CD4-positive, alpha-beta T cell treated with Interleukin-6 for 4 hours (primary cell): ENCODE measurements at places on chromosomes 1 and 21.

- no peak for DNase-seq
Measured at GRCh38 chr21:46081862-46082712, 15.8 kb upstream of the COL6A2 start.

DNA sequence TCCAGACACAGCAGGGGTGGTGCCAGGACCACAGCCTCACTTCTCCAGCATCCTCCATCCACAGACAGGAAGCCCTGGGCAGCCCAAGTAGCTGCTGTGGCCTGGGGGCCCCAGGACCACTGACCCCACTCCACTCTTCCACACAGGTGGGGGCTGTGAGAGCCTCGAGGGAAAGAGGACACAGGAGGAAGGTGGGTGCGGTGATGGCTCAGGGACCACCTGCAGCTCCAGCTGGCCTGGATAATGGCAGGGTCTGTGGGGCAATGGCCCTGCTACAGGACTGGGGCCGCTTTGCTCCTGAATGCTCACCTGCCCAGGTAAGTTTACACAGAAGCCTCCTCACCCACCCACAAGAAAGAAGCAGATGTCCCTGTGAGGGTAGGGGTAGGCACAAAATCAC lies 18.3 kb upstream of the PRSS38 start:
- no peak for DNase-seq

DNA sequence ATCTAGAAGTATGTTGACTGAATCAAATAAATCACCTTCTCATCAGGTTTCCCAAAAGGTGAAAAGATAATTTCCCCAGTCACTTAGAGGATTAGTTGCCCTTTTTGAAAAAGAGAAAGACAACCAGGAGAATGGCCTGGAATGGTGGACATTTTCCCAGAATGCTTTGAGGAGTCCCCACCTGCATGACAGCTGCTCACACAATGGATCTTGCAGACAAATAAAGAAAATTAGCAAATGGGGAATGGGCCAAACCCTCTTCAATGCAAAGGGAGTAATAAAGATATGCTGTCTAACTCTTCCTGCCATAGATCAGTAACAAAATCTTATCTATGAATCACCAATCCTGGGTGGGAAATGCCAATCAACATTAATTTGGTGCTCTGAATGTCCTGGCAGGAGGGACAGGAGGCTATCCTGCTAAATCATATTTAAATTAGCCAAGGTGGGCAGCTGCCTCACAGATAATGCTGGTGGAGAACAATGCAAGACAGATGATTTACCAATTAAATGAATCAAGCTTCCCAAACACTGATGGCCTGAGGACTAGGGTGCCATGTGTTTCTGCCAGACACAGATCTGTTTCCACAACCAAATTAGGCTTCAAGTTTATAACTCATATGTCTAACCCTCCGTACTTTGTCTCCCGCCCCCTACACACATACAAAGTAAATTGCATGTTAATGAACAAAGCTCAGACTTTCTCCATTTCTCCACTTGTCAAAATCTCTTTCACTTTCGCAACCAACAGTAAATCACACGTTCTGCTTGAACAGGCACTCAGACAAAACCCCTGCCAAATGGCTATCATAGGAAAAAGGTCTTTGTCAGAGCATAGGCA lies 488.0 kb upstream of the PLXNA2 start:
- no peak for DNase-seq

- no peak for DNase-seq
Measured at GRCh38 chr1:171983584-171983983, 142.3 kb downstream of the DNM3 start.

DNA sequence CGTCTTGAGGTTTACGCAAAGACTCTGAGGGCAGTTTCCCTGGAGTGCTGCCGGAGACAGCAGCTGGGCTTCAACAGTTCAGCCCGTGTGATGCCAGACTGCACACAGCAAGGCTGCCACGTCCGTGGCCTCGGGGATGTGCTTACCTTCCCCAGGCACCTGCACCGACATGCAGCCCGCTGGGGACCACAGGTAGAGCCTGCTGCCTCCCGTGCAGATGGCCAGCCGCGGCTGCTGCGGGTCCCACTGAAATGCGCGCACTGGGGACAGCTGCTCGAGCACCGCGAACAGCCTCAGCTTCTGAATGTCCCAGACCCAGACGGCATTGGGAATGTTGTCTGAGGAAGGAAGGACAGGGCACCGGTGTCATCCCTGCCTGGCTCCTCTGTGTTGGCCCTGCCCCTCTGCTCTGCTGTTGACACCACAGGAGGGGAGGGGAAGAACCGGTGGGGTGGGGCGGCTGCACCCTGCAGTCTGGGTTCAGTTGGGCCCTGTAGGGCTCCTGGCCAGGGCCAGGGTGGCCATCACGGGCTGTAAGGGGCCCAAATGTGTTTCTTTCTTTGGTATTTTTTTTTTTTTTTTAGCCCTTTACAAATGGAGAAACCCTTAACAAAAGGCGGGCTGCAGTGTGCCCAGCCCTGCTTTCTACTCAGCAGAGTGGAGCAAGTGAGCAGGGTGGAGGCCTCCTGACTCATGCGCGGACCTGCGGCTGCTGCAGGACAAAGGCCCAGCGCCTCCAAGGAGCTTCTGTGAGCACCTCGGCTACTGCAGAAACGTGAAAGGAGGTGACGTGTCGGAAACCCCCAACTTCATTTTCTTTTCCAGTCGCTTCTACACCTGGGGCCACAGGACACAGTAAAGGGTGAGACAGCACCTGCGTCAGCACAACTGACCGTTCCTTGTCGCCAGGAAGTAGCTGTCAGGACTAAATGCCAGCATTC lies 6.8 kb downstream of the TPRG1L start:
- no peak for DNase-seq

- DNase-seq, result no peak
Measured at GRCh38 chr1:36965275-36966159, 68.8 kb downstream of the GRIK3 start.

- DNase-seq, result no peak
Measured at GRCh38 chr1:38063616-38064015, 17.0 kb upstream of the POU3F1 start.

DNA sequence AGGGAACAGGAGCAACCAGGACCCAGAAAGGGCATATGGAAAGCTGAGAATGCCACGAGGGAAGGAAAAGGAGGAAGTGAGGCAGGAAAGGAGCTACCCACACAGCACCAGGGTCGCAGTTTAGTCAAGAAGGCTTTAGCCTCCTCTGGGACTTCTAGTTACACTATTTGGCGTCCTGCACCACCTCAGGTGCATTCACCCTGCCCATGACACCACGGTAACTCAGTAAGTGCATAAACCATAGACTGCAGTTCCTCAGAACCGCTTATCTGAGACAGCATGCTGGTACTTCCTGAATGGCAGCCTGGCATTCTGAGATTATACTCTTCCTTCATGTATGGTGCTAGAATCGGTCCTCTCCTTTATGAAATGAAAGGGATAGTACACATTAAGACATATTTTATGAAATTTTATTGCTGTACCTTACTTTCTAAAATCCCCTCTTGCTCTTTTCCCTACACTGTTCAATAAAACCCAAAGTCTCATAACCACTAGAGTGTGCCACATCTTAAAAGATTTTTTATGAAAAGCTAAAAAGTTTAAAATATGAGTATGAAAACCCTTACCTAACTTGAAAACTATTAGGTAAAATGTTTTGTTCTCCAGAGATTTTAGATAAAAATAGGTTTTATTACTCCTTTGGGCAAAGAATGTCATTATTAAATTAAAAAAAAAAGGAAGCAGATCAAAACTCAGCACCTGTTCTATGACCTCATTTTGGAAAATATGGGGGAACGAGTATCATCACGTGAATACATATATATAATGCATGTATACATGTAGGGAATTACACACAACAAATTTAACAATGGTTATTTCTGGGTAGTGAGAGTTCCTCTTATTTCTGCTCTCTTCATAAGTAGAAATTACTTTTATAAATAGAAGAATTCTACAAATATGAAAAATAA lies 67.3 kb downstream of the VAV3 start:
- peak; percentile 17 for DNase-seq

GRCh38 chr1:34885405-34886247 lies 26.1 kb upstream of the SMIM12 start:
- DNase-seq, result peak; percentile 69

GRCh38 chr1:220880362-220880670 lies 1.1 kb downstream of the HLX start:
- no peak for DNase-seq

DNA sequence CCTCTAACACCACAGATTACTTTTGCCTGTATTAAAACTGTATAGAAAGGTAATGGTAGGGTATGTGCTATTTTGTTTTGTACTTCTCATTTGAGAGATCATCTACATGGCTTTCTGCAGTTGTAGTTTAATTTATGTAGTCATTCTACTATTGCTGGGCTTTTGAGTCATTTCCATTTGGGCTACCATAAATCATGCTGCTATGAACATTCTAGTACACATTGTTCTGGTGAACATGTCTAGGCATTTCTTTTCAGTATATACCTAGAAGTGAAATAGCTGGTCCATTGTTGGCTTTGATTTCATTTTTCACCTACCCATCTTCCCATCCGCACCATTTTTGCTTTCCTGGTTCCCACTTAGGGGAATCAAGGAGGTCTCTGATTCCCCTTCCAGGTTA lies 18.7 kb downstream of the EDN2 start:
- no peak for DNase-seq

- DNase-seq, result peak; percentile 74
Measured at GRCh38 chr1:234322979-234323378, 50.3 kb upstream of the COA6 start.

GRCh38 chr1:66371233-66372005 lies 162.5 kb upstream of the SGIP1 start:
- peak; percentile 9 for DNase-seq

- no peak for DNase-seq
Measured at GRCh38 chr1:246292571-246292970, 214.5 kb downstream of the SMYD3 start.
